Activated CD8-positive, alpha-beta memory T cell treated with anti-CD3 and anti-CD28 coated beads, Interleukin-2, amount 10 ng/mL, durations not matched to agents 7 days and 5 days (primary cell): ENCODE measurements at places on chromosomes 5 and 9. TPM values are rescaled to one million over a fixed set of nuclear protein-coding genes. Genes with fewer than 3 reads are reported as not detected.

GRCh38 chr5:83451955-83452354, 19.6 kb upstream of the VCAN start:
- H3K27me3 ChIP-seq, result peaks cover 3% of the 10 kb centered on the region
- no peak overlapping the region for H3K27ac ChIP-seq
- no peak for DNase-seq

GRCh38 chr9:109914280-109915027, 134.5 kb downstream of the PALM2AKAP2 start:
- H3K27ac ChIP-seq, result no peak overlapping the region
- H3K27me3 ChIP-seq, result no peaks in the 10 kb centered on the region
- no peak overlapping the region for H3K4me3 ChIP-seq
- no peak for DNase-seq
- peaks cover 15% of the 10 kb centered on the region for H3K4me1 ChIP-seq

- H3K4me3 ChIP-seq, result no peak overlapping the region
- H3K27me3 ChIP-seq, result no peaks in the 10 kb centered on the region
- H3K36me3 ChIP-seq, result no peaks in the 10 kb centered on the region
- H3K27ac ChIP-seq, result no peak overlapping the region
Measured at GRCh38 chr5:128711216-128711615, 173.2 kb upstream of the FBN2 start.

The SEMA6A gene
- 0.40 TPM for total RNA-seq

DNA sequence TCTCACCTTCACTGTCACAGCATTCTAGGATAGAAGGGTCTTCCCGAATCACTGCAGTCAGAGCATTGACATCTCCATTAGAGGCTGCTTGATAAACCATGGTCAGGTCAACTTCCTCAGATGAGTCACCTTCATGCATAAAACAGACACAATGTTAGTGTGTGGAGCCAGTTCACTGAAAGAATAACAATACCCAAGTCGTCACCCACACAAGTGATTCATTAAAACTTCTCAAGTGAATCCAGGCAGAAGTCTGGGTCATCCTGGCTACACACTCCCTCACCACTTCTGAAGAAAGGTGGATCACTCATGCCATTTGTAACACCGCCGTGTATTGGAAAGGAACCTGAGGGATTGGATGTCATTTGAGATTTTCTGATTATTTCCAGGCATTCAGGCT, 49.6 kb downstream of the ANKRD55 start:
- H3K4me3 ChIP-seq, result no peak overlapping the region
- no peaks in the 10 kb centered on the region for H3K4me1 ChIP-seq
- peaks cover 30% of the 10 kb centered on the region for H3K27me3 ChIP-seq
- no peaks in the 10 kb centered on the region for H3K36me3 ChIP-seq

The CER1 gene
- not detected for total RNA-seq

DNA sequence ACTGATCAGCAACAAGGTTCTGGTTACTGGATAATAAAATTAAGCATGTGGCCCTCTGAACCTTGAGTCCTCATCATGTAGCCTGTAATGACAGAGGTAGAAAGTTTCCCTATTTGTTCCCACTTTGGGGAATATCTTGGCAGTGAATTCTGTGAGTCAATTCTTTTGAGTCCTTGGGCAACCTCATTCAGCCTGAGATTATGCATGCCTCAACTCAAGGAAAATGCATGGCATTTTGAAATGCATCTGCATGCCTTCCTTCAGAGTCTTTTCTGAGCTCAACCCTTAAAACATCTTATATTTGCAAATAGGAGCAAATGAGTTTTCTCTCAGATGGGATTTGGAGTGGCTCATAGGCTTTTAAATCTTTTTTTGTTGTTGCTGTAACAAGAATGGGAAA, 218.1 kb upstream of the CD180 start:
- no peak overlapping the region for H3K27ac ChIP-seq
- no peaks in the 10 kb centered on the region for H3K27me3 ChIP-seq
- H3K36me3 ChIP-seq, result peaks cover 1% of the 10 kb centered on the region
- DNase-seq, result no peak

DNA sequence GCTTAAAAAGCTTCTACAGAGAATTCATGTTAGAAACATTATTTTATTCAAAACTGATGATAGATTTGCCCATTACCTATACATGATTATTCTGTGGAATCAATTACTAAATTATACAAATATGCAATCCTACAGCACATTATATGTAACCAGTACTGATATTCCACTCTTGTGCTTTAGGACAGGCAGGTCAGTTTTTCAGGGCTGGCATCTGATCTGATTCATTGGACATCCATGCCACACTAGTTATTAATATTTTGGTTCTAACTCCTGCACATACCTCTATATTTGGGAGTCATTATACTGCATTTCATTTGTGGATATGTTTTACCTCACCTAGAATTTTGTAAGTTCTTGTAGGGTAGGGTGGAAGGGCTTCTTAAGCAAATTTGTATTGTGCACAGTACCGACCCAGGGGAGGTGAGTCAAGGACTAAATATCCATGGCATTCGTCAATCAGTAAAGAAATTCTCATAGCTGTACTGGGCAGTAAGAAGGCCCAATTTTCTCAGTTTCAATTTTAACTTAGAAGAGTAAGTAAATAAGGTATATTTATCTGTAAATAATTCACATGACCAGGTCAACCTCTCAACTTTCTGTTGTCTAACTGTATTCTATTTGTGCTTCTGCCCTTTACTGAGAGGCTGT, 33.5 kb downstream of the ELOVL7 start:
- no peak overlapping the region for H3K27ac ChIP-seq
- no peak overlapping the region for H3K4me3 ChIP-seq
- H3K27me3 ChIP-seq, result peaks cover 36% of the 10 kb centered on the region
- DNase-seq, result no peak
- H3K36me3 ChIP-seq, result no peaks in the 10 kb centered on the region

DNA sequence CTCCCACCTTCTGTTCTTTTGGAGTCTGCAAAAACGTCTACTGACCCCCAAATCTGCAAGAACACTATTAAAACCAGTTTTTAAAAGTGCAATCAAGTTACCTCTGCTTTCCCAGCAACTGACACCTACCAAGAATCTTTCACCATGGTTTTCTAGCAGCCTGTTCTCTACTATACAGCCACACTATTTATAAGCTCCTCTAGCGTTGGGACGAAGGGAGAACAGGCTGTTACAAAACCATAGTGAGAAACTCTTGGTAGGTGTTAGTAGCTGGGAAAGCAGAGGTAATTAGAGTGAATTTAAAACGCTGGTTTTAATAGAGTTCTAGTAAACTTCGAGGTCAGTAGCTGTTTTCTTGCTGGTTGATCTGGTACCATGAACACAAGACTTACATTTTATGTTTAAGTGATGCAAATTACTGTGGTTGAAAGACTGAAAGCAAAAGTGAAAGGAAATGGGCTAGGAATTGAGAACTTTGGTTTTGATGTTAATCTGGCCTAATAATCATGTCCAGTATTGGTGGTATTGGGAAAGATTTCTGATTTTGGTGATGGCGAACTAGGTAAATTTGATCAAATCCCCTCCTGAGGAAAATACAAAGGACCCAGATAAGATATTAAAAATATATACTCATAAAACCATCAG, 5.3 kb downstream of the MROH2B start:
- DNase-seq, result no peak
- no peak overlapping the region for H3K27ac ChIP-seq
- no peaks in the 10 kb centered on the region for H3K36me3 ChIP-seq
- H3K4me1 ChIP-seq, result peaks cover 4% of the 10 kb centered on the region

GRCh38 chr5:77140350-77140749, 53.3 kb upstream of the ZBED3 start:
- H3K4me1 ChIP-seq, result peaks cover 9% of the 10 kb centered on the region
- no peak overlapping the region for H3K27ac ChIP-seq
- no peaks in the 10 kb centered on the region for H3K36me3 ChIP-seq
- peaks cover 6% of the 10 kb centered on the region for H3K27me3 ChIP-seq
- no peak for DNase-seq
